Pancreas (tissue), 10 donors: ENCODE measurements at places on chromosomes 2 and 18. TPM values are rescaled to one million over a fixed set of nuclear protein-coding genes. Genes with fewer than 3 reads are reported as not detected.

The C2orf72 gene
- total RNA-seq: 10.7 TPM

The NCL gene
- total RNA-seq: 215 TPM

The ADD2 gene
- total RNA-seq: 3.8 TPM

The TLX2 gene
- total RNA-seq: not detected

The CCDC74A gene
- total RNA-seq: 1.0 TPM

The PLA2R1 gene
- total RNA-seq: 0.58 TPM

The UGT1A3 gene
- total RNA-seq: not detected

GRCh38 chr2:161123531-161124030, 36.6 kb upstream of the TANK start:
- no peaks in the 10 kb centered on the region for H3K36me3 ChIP-seq
- H3K27ac ChIP-seq: peak overlapping the region; percentile 75
- no peaks in the 10 kb centered on the region for H3K27me3 ChIP-seq
- no peak for DNase-seq
- peaks cover 13% of the 10 kb centered on the region for H3K4me1 ChIP-seq
- no peak overlapping the region for H3K4me3 ChIP-seq

DNA sequence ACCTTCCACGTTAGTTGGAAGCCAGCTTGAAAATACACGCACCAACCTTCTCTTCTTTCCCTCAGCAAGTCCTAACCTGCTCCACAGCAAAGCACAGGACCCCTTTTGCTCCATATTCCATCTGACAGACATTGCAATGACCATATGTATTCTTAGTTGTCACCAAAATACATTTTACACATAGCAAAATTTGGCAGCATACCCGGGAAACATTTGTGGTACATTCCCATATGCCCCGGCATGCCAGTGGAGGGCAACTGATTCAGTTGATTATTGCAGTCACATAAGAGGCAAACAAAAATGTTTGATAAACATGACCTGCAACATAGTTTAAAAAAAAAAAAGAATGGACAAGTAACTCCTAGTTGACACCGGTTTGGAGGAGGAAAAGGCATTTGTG, 202.1 kb upstream of the UBE2E3 start:
- H3K27me3 ChIP-seq: no peaks in the 10 kb centered on the region
- no peak overlapping the region for H3K4me3 ChIP-seq
- no peaks in the 10 kb centered on the region for H3K4me1 ChIP-seq
- no peaks in the 10 kb centered on the region for H3K36me3 ChIP-seq
- H3K27ac ChIP-seq: no peak overlapping the region
- no peak for DNase-seq

- DNase-seq: no peak
- no peaks in the 10 kb centered on the region for H3K27me3 ChIP-seq
- H3K4me3 ChIP-seq: no peak overlapping the region
Measured at GRCh38 chr18:46590103-46590502, 66.9 kb downstream of the LOXHD1 start.

DNA sequence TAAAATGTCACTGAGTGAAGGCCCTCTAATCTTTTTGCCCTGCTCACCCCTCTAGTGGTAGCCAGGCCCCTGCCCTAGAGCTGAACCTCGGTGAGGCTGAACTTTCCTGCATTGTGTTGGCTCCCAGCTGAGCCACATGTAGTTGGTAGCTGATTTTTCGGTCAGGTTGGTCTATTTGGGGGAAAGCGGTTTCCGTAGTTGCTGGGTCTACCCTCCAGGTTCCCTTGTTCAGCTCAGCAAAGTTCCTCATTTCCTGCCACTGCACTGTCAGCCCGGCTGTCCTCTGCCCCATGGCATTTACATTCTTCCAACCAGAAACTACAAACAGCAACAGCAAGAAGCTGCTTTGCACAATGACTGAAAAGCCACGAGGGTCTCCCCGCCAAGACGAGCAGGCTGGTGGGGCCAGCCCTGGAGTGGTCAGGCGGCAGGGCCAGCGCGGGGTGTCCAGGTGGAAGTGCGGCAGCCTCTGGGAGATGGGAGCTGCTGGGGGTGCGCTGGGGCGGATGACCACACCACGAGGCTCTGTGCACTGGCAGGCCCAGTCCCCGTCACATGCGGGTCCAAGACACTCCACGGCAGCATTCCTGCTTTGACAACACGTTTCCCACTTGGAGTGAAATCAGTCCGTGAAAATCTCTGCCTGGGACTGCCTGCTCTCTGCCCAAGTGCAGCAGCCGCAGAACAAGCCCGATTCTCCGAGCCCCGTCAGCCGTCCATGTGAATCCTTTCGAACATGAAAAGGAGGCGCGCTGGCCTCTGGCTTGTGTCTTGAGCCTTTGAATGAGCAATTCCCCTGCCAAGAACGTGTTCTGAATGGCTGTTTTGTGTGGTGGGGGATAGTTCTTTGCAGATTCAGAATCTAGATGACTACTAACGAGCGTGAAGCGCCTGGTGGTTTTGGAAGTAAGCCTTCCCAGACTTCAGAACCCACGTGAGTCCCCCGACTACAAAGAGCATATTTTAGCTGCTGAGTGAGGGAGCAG, 159.4 kb downstream of the ASB1 start:
- no peaks in the 10 kb centered on the region for H3K4me1 ChIP-seq
- H3K27me3 ChIP-seq: no peaks in the 10 kb centered on the region

GRCh38 chr18:75208836-75209128, 157 bp downstream of the PTGR3 start:
- H3K27ac ChIP-seq: peak overlapping the region; percentile 94
- H3K27me3 ChIP-seq: no peaks in the 10 kb centered on the region

- peak within 1 kb of the TSS; percentile 87 for H3K4me3 ChIP-seq
- peak; percentile 73 for DNase-seq
- no peaks in the 10 kb centered on the region for H3K27me3 ChIP-seq
- H3K36me3 ChIP-seq: no peaks in the 10 kb centered on the region
Measured at GRCh38 chr2:45651415-45652089, at the start of gene PRKCE. Gene PRKCE, plus strand, starts transcription at chr2:45651675.

- H3K27ac ChIP-seq: no peak overlapping the region
- no peaks in the 10 kb centered on the region for H3K27me3 ChIP-seq
- DNase-seq: no peak
Measured at GRCh38 chr2:42040643-42041278, 7.1 kb upstream of the PKDCC start.

DNA sequence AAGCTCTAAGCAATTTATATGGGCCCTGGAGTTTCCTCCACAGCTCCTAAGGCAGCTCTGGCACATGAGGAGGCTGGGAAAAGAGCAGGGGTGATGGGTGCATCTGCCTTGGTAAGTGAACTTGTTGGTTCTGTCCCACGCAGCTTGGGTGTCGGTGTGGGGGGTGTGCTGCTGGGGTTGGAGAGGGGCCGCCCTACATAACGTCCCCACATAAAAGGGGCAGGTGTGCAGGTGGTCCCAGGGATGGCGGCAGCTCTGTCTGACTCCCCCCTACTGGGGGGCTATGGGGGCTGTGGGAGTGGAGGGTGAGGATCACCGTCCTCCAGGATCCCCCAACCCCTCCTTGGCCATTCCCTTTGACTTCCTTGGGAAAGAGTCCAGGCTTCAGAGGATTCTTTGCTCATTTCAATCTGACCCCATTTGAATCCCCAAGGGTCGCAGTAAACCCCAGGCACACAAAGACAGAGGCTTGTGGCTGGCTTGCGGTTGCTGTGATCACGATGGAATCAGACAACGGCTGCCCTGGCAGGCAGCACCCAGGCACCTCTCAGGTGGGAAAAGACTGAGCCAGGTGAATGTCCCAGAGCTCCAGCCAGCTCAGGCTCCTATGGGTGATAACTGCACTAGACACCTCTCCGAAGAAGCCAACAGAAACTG, 34.5 kb upstream of the CD8A start:
- no peak overlapping the region for H3K27ac ChIP-seq
- DNase-seq: no peak
- no peak overlapping the region for H3K4me3 ChIP-seq
- no peaks in the 10 kb centered on the region for H3K4me1 ChIP-seq

DNA sequence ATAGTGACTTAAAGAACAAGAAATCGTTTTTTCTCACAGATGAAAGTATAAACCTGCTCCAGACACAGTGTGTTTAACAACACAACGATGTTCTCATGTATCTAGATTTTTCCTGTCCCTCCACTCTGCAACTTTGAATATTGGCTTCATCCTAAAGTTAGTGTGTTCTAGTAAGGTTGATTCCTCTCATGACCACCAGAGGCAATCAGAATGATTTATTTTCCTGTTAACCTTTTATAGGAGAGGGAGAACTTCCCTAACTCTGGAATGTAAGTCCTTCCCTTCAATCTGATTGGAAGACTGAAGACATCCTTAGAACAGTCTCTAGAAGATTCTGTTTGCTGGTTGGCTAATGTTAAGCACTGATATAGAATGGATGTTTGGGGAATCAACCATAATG, 41.0 kb upstream of the TAF4B start:
- DNase-seq: no peak
- H3K4me3 ChIP-seq: no peak overlapping the region
- no peaks in the 10 kb centered on the region for H3K4me1 ChIP-seq
- H3K27ac ChIP-seq: no peak overlapping the region
- no peaks in the 10 kb centered on the region for H3K36me3 ChIP-seq

- H3K27ac ChIP-seq: no peak overlapping the region
- DNase-seq: no peak
- H3K4me3 ChIP-seq: no peak overlapping the region
- H3K4me1 ChIP-seq: peaks cover 9% of the 10 kb centered on the region
- peaks cover 28% of the 10 kb centered on the region for H3K36me3 ChIP-seq
Measured at GRCh38 chr2:135152361-135152760, 100.3 kb downstream of the RAB3GAP1 start.

- no peak overlapping the region for H3K4me3 ChIP-seq
- no peak overlapping the region for H3K27ac ChIP-seq
- H3K36me3 ChIP-seq: no peaks in the 10 kb centered on the region
- H3K4me1 ChIP-seq: no peaks in the 10 kb centered on the region
- no peaks in the 10 kb centered on the region for H3K27me3 ChIP-seq
Measured at GRCh38 chr2:230784795-230785194, 72.2 kb downstream of the CAB39 start.

DNA sequence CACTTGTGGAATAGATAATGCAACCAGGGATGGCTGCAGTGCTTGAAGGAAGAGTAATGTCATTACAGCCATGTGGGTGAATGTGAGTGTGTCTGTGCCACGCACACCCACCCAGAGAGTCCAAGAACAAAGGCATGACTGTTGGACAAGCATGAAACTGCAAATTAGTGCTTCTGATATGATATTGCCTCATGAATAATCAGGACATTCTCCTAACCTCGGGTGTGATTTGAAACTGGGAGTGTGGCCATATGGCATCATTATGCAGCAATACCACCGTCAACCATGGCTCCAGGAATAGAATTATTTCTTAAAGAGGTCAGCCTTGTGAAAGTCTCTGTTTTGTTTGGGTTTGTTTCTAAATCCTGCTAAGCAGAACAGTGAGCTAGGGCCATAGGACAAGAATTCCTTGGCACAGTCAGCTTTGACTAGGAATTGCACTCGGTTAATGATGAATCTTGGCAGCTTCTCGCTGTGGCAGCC, 678.0 kb upstream of the RAB6C start:
- DNase-seq: no peak
- no peaks in the 10 kb centered on the region for H3K27me3 ChIP-seq
- no peak overlapping the region for H3K4me3 ChIP-seq
- no peaks in the 10 kb centered on the region for H3K4me1 ChIP-seq
- no peaks in the 10 kb centered on the region for H3K36me3 ChIP-seq

DNA sequence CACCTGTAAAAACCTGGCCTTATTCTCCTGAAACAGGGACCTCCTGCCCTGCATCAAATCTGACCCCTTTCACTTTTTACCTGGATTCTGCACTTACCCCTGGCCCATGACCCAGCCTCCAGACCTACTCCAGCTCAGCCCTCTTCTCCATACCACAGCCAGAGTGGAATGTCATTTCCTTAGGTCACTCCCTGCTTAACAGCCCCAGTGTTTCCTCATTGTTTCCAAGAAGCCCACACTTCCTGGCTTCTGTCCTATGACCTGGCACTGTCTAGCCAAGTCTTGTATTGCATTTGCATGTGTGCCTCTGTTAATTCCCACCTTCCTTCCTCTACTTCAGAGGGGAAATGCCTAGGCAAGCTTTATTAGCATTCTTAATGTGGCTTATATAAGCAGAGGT, 51.4 kb upstream of the TRIB2 start:
- H3K4me3 ChIP-seq: no peak overlapping the region
- no peaks in the 10 kb centered on the region for H3K36me3 ChIP-seq
- H3K27me3 ChIP-seq: no peaks in the 10 kb centered on the region
- H3K27ac ChIP-seq: peak overlapping the region; percentile 27
- H3K4me1 ChIP-seq: no peaks in the 10 kb centered on the region

- no peaks in the 10 kb centered on the region for H3K36me3 ChIP-seq
- H3K27ac ChIP-seq: no peak overlapping the region
- no peak for DNase-seq
- no peak overlapping the region for H3K4me3 ChIP-seq
Measured at GRCh38 chr18:38552732-38553321, 987.2 kb upstream of the CELF4 start.

GRCh38 chr18:13416848-13417247, 198.3 kb downstream of the LDLRAD4 start:
- H3K4me1 ChIP-seq: no peaks in the 10 kb centered on the region
- DNase-seq: no peak
- H3K36me3 ChIP-seq: no peaks in the 10 kb centered on the region
- H3K27ac ChIP-seq: no peak overlapping the region
- H3K4me3 ChIP-seq: no peak overlapping the region

GRCh38 chr18:28174181-28174905, 2.6 kb downstream of the CDH2 start:
- no peak overlapping the region for H3K27ac ChIP-seq
- no peaks in the 10 kb centered on the region for H3K36me3 ChIP-seq
- DNase-seq: no peak
- no peaks in the 10 kb centered on the region for H3K4me1 ChIP-seq
- no peak overlapping the region for H3K4me3 ChIP-seq

- H3K4me1 ChIP-seq: no peaks in the 10 kb centered on the region
- DNase-seq: no peak
- H3K4me3 ChIP-seq: no peak overlapping the region
- H3K27me3 ChIP-seq: no peaks in the 10 kb centered on the region
- H3K27ac ChIP-seq: no peak overlapping the region
Measured at GRCh38 chr2:37568565-37568964, 102.9 kb downstream of the CDC42EP3 start.

GRCh38 chr2:97727296-97727695, 13.9 kb downstream of the ZAP70 start:
- no peaks in the 10 kb centered on the region for H3K36me3 ChIP-seq
- no peaks in the 10 kb centered on the region for H3K27me3 ChIP-seq
- H3K27ac ChIP-seq: no peak overlapping the region
- DNase-seq: no peak
- H3K4me1 ChIP-seq: no peaks in the 10 kb centered on the region

- H3K27me3 ChIP-seq: no peaks in the 10 kb centered on the region
- no peak overlapping the region for H3K4me3 ChIP-seq
- H3K4me1 ChIP-seq: no peaks in the 10 kb centered on the region
- H3K36me3 ChIP-seq: no peaks in the 10 kb centered on the region
Measured at GRCh38 chr2:142907653-142908052, 30.2 kb downstream of the KYNU start.

DNA sequence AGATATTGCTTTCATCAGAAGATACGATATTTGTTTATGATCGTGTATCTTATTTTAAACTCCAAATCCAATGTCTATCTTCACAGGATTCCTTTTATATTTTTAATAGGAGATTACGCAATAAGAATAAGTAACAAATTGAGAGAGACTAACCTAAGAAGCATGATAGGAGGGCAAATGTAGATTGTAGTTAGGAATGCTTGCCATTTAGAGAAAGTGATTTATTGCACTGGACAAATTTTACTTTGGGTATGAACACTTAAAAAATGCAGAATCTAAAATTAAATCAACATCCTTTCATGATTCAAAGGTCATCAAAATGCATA, 563.4 kb upstream of the POU3F3 start:
- no peak overlapping the region for H3K4me3 ChIP-seq
- H3K4me1 ChIP-seq: no peaks in the 10 kb centered on the region
- no peak for DNase-seq
- H3K27ac ChIP-seq: no peak overlapping the region
